Stimulated activated CD4-positive, alpha-beta T cell treated with anti-CD3 and anti-CD28 coated beads, Interleukin-12 subunit alpha, Interleukin-12 subunit beta, amount 100 ng/mL, for 4 hours (primary cell): ENCODE measurements at places on chromosomes 1 and 21.

- no peak for DNase-seq
Measured at GRCh38 chr1:17922833-17923232, 167.7 kb downstream of the ACTL8 start.

- DNase-seq, result no peak
Measured at GRCh38 chr1:66267201-66267940, 266.6 kb upstream of the SGIP1 start.

DNA sequence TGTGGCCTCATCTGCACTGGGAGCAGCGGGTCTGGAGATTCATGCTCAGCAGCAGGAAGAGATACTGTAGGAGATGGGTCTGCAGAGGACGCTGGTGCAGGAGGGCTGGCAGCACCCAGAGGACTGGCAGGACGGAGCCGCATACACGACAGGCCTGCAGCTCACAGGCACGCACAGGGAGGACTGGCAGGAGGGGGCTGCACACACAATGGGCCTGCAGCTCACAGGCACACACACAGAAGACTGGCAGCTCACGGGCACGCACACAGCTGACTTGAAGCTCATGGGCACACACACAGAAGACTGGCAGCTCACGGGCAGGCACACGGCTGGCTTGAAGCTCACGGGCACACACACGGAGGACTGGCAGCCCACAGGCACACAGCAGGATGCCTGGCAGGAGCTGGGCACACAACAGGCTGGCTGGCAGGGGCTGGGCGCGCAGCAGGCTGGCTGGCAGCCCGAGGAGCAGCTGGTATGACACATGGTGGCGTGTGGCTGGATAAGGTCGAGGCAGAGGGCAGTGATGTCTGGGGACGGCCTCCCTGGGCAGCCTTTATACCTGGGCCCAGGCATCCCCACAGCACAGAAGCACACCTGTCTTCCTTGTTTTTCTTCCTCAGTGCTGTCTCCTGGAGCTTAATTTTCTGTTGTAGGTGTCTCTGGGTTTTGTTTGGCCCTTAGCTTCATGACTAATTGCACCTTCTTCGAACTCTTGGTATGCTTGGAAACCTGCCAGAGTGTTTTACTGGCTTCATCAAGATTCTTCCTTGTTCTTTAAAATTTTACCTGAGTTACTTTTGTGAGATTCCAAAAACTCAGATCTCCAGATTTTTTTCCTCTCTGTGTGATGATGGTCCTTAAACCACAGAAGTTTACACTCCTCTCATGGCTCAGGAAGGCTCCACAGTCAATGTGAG lies at the start of gene KRTAP12-2:
Gene KRTAP12-2 (minus strand): TSS at position 527 of the 920 bp plus-strand sequence. CDS start 41 bp downstream, at position 486.
- DNase-seq, result no peak

DNA sequence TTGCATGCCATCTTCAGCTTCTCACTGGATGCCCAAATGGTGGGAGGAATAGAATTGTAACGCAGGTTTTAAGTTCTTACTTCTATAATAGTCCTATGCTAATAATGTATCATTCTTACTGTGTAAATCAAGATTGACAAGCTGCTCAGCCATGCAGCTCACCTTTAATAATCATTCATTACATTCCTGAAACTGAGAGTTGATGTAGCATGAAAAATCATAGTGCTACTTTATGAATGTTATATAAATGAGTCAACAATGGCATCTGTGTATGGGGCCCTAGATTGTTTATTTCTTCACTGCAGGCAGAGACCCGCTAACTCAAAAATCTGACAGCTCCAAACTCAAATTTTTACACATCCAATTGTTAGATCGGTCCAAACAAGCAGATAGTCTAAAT lies 34.4 kb downstream of the FH start:
- no peak for DNase-seq

DNA sequence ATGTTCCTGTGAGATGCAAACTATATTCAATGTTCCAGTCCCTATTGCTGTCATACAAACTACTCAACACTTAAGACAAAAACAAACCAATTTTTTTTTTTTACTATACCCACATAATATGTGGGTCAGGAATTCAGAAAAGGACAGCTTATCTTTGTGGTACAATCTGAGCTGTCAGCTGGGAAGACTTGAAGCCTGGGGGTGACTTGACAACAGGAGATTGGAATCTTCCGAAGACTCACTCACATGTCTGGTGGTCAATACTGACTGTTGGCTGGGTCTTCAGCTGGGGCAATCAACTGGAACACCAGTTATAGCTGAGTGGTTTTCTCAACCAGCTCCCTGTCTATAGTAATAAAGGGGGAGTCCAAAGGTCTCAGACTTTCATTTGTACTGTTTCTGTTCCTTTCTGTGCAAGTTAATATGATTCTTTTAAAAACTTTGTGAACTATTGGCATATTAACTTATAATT lies 81.7 kb upstream of the ATP1B1 start:
- DNase-seq, result no peak

- DNase-seq, result no peak
Measured at GRCh38 chr1:228334226-228334935, 72.3 kb downstream of the TRIM11 start.

DNA sequence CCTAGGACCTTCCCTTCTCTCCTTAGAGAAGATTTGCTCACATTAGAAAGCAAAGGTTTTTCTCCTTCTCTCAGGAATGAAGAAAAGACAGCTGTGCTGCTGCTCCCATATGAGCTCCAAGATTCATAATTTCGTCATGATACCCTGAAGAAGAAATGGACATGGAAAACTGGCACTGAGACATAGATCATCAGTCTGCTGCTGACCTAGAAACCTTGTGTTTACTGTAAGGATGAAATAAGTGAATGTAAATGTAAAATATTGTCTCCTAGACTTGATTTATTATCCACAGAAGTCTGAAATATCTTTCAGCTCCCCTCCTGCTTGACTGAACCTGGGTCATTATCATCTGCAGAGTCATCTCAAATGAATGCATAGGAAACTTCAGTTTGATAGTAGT lies 77.9 kb downstream of the ZC3H11B start:
- no peak for DNase-seq

GRCh38 chr1:39104158-39105060 lies 78.3 kb downstream of the NDUFS5 start:
- no peak for DNase-seq

- no peak for DNase-seq
Measured at GRCh38 chr1:66752671-66753371, 562 bp downstream of the DYNLT5 start.

DNA sequence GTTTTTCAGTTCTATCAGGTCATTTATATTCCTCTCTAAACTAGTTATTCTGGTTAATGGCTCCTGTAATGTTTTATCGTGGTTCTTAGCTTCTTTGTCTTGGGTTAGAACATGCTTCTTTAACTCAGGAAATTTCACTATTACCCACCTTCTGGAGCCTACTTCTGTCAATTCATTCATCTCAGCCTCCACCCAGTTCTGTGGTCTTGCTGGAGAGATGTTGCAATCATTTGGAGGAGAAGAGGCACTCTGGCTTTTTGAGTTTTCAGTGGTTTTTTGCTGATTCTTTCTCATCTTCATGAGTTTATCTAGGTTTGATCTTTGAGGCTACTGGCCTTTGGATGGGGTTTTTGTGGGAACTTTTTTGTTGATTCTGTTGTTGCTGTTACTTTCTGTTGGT lies 213.0 kb downstream of the BRINP2 start:
- no peak for DNase-seq

DNA sequence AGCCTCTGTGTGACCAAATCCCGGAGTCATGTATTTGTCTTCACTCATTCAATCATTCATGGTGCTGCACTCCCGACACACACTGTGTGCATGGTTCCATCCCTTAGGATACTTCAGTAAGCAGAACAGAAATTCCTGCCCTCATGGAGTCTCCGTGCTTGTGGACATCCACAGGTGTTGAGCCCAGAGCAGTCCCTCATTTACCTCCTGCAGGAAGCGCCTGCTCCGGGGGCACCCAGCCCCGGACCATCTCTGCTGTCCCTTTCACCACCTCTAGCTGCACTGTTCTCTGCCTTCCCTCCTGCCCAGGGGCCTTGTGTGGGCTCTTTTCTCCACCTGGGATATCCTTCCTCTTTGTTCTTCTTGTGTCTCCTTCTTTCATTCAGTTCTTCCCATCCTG lies 9.5 kb upstream of the ZBTB21 start:
- DNase-seq, result no peak

- DNase-seq, result no peak
Measured at GRCh38 chr21:41478319-41479177, 29.4 kb downstream of the TMPRSS2 start.

- DNase-seq, result no peak
Measured at GRCh38 chr1:71583756-71584155, 502.9 kb upstream of the ZRANB2 start.

DNA sequence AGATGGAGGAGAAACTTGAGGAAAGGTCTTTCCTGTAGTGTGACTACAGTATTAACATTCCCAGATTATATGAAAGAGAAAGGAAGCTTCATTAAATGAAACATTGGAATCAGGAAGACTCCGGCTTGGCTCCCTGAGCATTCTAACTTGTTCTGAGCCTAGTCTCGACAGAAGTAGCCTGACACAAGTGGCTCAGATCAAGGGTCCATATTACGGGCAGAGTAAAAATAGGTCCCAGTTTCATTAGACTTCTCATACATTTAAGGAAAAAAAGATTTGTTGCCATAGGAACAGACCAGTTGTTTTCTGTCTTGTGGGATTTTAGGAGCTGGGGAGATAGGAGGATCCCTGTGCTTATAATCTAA lies 12.8 kb downstream of the SMAP2 start:
- no peak for DNase-seq

DNA sequence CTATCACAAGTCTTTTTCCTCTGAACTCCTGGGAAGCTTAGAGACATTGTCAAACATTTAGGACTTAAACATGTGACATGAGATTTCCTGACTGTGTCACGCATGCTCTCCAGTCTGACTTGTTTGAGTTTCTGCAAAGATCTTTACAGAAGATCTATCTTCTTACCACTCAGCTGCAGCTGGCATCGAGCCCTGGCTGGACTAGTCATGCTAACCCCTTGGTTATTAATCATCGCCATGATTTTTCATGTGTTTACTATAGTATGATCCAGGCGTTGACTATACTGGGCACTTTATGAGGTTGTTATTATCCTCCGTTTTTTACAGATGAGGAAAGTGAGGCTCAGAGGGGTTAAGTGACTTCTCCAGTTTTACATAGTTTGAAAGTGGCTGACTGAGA lies 18.1 kb upstream of the IRF2BP2 start:
- DNase-seq, result no peak

DNA sequence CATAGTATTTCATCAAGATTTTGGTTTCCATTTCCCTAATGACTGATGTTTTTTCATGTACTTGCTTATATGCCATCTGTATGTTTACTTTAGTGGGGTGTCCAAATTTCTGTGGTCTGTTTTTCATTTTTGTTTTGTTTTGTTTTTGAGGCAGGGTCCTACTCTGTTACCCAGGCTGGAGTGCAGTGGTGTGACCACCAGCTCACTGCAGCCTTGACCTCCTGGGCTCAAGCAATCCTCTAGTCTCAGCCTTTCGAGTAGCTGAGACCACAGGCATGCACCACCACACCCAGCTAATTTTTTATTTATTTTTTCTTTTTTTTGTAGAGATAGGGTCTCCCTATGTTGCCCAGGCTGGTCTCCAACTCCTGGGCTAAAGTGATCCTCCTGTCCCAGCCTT lies 378.0 kb upstream of the VAMP3 start:
- no peak for DNase-seq

- no peak for DNase-seq
Measured at GRCh38 chr1:94683886-94684285, 136.3 kb upstream of the SLC44A3 start.

DNA sequence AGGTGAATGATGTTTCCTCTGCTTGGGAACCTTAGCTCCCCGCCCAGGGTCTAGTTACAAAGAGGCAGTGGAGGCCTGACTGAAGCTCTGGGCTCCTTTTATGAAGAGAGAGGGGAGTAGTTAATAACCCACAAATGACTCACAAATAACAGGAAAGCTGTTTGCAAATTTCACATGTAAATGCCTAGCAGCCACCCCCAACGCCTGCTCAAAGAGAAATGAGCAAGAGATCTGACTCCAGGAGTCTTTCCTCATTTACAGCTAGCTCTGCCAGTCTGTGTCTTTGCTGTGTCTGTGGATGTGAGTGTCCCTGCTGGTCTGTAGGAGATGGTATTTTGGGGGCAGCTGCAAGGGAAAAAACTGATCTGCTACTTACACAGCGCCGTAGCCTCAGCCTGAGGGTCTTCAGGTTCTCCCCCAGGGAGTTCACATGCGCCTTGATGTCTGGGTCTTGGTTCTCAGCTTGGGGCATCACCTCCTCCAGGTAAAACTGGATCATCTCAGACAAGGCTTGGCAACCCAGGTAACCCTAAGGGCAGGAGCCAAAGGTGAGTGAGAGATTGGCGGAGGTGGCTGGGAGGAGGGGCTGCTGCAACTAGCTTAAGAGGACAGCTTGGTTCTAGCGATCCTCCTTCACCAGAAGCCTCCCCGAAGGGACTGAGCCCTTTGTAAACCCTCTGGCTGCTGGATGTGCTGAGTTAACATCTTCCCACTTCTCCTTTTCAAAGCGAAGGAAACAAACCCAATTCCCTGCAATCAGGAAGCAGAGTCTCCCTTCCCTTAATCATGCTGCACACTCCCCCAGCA lies at the start of gene IL19:
Gene IL19 (plus strand): TSS at position 243 of the 807 bp plus-strand sequence. CDS start 65,890 bp downstream, outside the sequence.
- DNase-seq, result no peak

DNA sequence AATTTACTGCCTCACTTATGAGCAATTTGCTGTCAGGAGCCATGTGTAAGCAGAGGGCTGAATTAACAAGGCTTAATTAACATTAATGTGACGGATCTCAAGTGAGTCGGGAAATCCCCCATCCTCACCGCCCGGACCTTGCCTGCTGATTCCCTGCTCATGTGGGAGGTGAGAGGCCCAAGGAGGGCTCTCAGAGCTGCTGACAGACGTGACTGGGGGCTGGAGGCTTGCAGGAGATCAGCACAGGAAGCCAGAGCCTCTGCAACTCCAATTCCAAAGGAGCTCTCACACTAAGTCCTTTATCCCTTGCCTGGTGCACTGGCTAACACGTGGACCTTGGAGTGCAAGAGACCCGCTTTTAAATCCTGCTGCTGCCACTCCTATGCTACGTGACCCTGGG lies 19.4 kb downstream of the LRP8 start:
- no peak for DNase-seq

- no peak for DNase-seq
Measured at GRCh38 chr1:184373155-184373554, 13.7 kb upstream of the C1orf21 start.

- no peak for DNase-seq
Measured at GRCh38 chr1:106978477-106979322, 77.8 kb upstream of the PRMT6 start.

GRCh38 chr1:86419277-86419903 lies 4.6 kb upstream of the CLCA2 start:
- DNase-seq, result no peak

GRCh38 chr1:18013216-18013615 lies 94.4 kb upstream of the IGSF21 start:
- DNase-seq, result no peak

GRCh38 chr1:211326528-211327345 lies at the start of gene TRAF5:
Gene TRAF5, plus strand, starts transcription at chr1:211326833. Its CDS starts 26,407 bp downstream, at chr1:211353240.
- DNase-seq, result peak; percentile 49

DNA sequence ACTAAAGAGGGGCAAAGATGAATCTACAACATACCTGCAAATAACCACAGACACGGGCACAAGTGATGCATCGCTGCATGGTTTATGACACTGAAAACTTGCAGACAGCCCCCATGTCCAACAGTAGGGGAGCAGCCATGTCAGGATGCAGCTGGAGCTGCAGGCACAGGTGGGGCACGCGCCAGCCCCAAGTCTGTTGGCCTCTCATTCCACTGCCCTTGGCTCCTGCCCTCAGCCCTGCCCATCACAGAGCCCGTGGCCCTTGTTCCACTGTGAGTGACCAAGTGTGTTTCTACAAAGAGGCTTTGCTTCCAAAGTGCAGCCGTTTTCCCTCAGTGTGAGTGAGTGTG lies 3.2 kb upstream of the PADI4 start:
- no peak for DNase-seq
